ENCODE measurements at places on chromosomes 5 and 9.

GRCh38 chr5:170861917-170862766 lies at the start of gene RANBP17:
Gene RANBP17 (plus strand): TSS chr5:170862018.
- H3K4me1 ChIP-seq, result peaks cover 25% of the 10 kb centered on the region
- peak within 1 kb of the TSS; percentile 78 for H3K4me3 ChIP-seq
- DNase-seq, result peak; percentile 84
- no peaks in the 10 kb centered on the region for H3K36me3 ChIP-seq
- peak within 1 kb of the TSS; percentile 61 for H3K27ac ChIP-seq

DNA sequence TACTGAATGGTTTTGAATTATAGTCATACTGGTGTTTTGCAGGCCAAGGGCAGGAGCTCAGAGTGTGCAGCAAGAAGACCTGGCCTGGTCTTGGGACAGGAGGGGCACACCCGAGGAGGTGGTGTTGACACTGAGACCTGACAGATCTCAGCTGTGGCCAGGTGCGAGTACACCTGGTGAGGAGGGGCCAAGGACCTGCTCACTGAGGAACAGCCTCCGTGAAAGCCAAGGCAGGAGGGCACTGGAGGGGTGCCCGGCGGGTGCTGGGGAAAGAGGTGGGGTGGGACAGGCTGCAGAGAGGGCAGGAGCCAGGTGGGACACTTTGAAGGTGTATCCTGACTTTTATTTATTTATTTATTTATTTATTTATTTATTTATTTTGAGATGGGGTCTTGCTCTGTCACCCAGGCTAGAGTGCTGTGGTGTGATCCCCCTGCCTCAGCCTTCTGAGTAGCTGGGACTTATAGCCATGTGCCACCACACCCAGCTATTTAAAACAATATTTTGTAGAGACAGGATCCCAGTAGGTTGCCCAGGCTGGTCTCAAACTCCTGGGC lies 23.3 kb upstream of the LAMC3 start:
- no peak for DNase-seq
- no peaks in the 10 kb centered on the region for H3K4me1 ChIP-seq
- H3K36me3 ChIP-seq, result no peaks in the 10 kb centered on the region
- no peak overlapping the region for H3K4me3 ChIP-seq

DNA sequence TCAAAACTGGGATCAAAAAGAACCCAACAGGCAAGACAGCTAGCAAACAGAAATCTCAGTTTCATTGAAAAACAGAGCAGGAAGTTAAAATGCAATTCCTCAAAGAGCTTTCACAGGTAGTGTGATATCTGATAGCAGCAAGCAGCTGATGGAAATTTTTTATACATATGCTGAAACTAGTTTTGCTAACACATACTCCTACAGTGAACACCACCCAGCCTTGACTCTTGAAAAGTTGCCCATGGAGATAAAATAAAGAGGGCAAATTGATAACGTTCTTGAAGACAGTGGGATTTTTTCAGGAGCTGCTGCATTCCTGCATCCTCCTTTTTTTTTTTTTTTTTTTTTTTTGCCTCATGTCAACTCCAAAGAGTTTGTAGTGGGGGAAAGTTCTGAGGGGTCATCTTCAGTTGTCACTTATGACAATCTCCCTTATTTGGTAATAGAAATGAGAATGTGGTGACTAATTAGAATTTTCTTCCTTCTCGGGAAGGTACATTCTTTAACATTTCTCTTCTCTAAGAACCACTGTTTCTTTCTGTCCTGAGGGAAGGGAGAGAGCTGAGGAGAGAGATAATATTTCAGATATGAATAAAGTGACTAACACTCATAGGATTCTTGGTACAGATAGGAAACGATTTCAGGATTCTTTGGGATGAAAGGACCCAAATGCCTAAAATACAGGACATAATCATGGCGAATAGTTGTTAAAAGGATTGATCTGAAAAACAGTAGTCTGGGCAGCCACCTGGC lies 24.6 kb downstream of the SH3RF2 start:
- no peaks in the 10 kb centered on the region for H3K27me3 ChIP-seq
- no peak overlapping the region for H3K4me3 ChIP-seq
- H3K36me3 ChIP-seq, result 0 out of 2 replicates have a peak, but pooled peaks cover 1% of the 10 kb centered on the region
- peak overlapping the region; percentile 46 for H3K27ac ChIP-seq

- no peak overlapping the region for H3K27ac ChIP-seq
- no peak overlapping the region for H3K4me3 ChIP-seq
- DNase-seq, result no peak
- no peaks in the 10 kb centered on the region for H3K27me3 ChIP-seq
- no peaks in the 10 kb centered on the region for H3K4me1 ChIP-seq
These were observed 66.3 kb upstream of the IL33 start for GRCh38 chr9:6149315-6149714.

DNA sequence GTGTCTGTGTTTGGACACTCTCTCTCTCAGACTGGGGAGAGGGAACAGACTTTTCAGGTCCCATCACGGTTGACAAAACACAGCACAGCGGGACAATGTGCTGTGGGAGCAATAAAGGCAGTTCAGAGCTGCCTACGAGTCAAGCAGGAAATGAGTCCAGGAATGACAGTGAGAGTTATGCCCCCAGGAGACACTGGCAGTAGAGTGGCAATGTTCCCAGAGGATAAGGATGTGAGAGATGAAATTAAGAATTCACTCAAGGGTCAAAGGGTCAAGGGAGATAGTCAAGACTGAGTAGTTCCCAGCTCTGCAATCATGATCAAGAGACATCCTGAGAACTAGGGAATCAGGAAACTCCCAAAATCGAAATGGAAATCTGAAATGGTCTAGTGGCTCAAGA lies 156.1 kb downstream of the LURAP1L start:
- H3K27ac ChIP-seq, result no peak overlapping the region
- no peaks in the 10 kb centered on the region for H3K36me3 ChIP-seq
- DNase-seq, result no peak
- no peaks in the 10 kb centered on the region for H3K4me1 ChIP-seq
- H3K4me3 ChIP-seq, result no peak overlapping the region

DNA sequence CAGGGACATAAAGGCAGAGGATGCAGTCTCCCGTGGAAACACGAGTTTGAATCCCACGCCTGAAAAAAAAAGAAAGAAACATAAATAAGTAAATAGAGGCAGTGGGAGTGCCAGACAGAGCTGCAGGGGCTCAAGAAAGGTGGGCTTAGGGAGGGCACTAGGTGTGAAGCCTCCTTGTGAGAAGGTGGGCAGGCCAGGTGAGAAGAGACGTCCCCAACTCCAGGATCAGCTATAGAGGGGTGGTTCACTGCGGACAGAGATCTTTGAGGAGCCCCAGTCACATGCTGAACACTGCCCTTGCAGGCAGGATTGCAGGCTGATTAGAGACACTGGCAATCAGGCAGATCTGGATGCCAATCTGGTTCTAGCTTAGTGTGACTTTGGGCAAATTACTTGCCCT lies 172.1 kb downstream of the RGS3 start:
- H3K4me3 ChIP-seq, result no peak overlapping the region
- H3K27ac ChIP-seq, result no peak overlapping the region
- no peaks in the 10 kb centered on the region for H3K36me3 ChIP-seq
- H3K4me1 ChIP-seq, result peaks cover 11% of the 10 kb centered on the region

- H3K27ac ChIP-seq, result no peak overlapping the region
- H3K4me3 ChIP-seq, result no peak overlapping the region
- H3K36me3 ChIP-seq, result no peaks in the 10 kb centered on the region
- DNase-seq, result no peak
These were observed 22.4 kb upstream of the DIRAS2 start for GRCh38 chr9:90665072-90665471.

DNA sequence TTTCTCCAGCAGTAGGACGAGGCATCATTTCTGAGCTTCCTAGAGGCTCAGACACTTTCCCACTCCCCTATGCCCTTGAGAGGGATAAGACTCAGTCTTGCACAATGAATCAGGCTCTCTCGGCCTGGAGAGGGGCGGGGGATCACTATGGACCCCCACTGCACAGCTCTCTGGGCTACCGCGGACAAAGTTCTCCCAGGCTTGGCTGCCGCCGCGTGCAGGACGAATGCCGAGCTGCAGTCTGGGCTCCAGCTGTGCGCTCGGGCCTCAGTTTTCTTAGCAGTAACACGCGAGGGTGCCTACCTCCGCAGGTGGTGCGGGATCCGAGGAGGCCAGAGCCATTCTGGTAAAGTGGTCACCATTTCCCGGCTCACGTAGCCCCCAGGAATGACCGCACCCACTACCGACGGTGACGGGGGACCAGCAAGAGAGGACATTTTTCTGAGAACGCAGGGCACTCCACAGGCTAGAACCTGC lies 3.4 kb upstream of the MYORG start:
- H3K36me3 ChIP-seq, result no peaks in the 10 kb centered on the region
- no peaks in the 10 kb centered on the region for H3K27me3 ChIP-seq
- H3K4me1 ChIP-seq, result peaks cover 19% of the 10 kb centered on the region
- H3K4me3 ChIP-seq, result no peak overlapping the region
- no peak overlapping the region for H3K27ac ChIP-seq

- H3K27me3 ChIP-seq, result no peaks in the 10 kb centered on the region
- no peak within 1 kb of the TSS for H3K27ac ChIP-seq
- no peak within 1 kb of the TSS for H3K4me3 ChIP-seq
- peaks cover 2% of the 10 kb centered on the region for H3K4me1 ChIP-seq
These were observed at the start of gene PTGS1 for GRCh38 chr9:122370869-122371755. Gene PTGS1 (plus strand): TSS chr9:122371024. CDS start chr9:122371085, 61 bp downstream.

GRCh38 chr9:87340391-87340790 lies 157.3 kb upstream of the DAPK1 start:
- H3K36me3 ChIP-seq, result no peaks in the 10 kb centered on the region
- H3K4me3 ChIP-seq, result no peak overlapping the region
- DNase-seq, result no peak
- no peak overlapping the region for H3K27ac ChIP-seq
- H3K27me3 ChIP-seq, result no peaks in the 10 kb centered on the region

DNA sequence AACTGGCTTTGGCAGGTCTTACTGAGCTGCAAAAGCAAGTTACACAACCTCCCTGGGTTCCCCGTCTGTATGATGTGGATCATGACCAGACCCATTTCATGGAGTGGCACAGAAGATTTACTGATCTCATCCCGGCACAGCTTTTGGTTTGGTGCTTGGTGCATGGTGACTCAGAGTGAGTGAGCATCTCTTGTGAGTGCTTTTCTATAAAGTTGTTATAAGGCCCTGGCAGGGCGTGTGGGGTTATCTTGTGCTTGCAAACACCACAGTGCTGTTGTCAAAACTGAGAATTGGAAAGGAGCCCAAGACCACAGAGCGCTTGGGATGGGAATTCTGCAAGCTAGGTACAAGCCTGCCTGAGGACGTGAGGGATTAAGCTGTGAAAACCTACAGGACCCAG lies 425.2 kb downstream of the GADD45G start:
- no peak for DNase-seq
- no peaks in the 10 kb centered on the region for H3K4me1 ChIP-seq
- H3K4me3 ChIP-seq, result no peak overlapping the region
- H3K27me3 ChIP-seq, result no peaks in the 10 kb centered on the region
- H3K27ac ChIP-seq, result no peak overlapping the region

DNA sequence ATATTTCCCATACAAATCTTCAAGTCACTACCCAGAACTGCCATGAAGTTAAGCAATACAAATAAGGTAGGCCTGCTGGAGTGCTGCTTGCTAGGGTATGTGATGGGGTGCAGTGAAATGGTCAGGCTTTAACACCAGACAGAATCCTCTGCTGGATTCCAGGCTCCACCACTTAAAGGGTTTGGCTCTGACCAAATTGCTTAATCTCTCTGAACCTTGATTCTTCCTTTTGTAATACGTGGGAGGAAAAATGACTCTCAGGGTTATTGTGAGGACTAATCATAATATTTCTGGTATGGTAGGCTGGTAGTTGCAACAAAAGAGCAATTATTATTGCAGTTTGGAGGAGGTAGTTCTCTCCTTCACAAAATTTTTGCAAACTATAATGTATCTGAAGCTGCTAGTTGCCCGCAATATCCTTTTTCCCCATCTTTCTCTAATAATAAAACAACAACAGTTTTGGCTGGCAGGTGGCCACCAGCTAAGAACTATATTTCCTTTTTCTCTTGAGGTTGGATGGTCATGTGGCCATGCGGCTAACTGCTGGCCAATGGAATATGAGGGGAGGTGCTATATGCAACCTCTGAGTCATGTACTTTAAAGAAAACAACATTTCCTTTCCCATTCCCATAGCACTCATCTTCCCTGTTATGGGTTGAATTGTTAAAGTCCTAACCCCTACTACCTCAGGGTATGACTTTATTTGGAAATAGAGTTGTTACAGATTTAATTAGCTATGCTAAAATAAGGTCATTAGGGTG lies 44.1 kb downstream of the CCL28 start:
- DNase-seq, result no peak
- peak overlapping the region; percentile 77 for H3K27ac ChIP-seq
- no peaks in the 10 kb centered on the region for H3K27me3 ChIP-seq
- H3K36me3 ChIP-seq, result no peaks in the 10 kb centered on the region

DNA sequence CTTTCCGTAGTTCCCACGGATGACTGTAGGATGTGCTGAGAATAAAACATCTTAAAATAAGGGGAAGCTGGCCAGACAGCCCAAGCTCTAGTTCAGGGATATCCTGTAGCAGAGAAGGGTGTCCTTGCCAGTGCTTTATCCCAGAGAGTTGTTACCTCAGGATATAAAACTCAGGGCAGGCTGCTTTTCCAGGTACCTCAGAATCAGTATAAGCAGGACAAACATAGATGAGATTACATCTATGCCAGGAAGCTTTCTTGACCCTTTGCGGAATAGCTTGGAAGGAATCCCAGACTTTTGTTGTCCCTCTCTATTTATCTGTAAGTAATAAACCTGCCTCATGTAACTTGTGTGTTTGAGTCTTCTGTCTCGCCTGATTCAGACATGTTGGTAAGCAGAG lies 565.7 kb downstream of the PRDM9 start:
- no peaks in the 10 kb centered on the region for H3K4me1 ChIP-seq
- H3K4me3 ChIP-seq, result no peak overlapping the region
- H3K27me3 ChIP-seq, result no peaks in the 10 kb centered on the region
- H3K27ac ChIP-seq, result no peak overlapping the region

DNA sequence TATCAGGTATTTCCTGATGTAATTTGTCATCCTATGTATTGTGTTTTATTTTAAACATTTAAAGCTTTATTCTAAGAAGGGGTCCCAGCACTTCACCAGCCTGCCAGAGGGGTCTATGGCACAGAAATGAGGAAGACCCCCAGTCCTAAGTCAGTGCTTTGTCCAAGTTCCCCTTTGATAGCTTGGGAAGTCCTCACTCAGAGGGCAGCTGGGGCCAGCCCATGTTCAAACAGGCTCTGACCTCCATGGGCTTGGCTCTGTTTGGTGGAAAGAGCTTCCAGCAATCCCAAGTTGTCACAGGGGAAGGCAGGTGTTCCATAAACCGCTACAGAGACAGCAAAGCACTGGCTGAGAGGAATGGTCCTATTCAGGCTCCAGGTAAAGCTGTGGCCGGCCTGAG lies 26.6 kb upstream of the AKNA start:
- DNase-seq, result no peak
- no peaks in the 10 kb centered on the region for H3K4me1 ChIP-seq
- no peaks in the 10 kb centered on the region for H3K27me3 ChIP-seq
- H3K36me3 ChIP-seq, result no peaks in the 10 kb centered on the region
- no peak overlapping the region for H3K4me3 ChIP-seq
- H3K27ac ChIP-seq, result no peak overlapping the region

GRCh38 chr5:6729386-6730310 lies 16.4 kb downstream of the TENT4A start:
- no peaks in the 10 kb centered on the region for H3K27me3 ChIP-seq
- H3K4me3 ChIP-seq, result no peak overlapping the region
- DNase-seq, result no peak
- no peaks in the 10 kb centered on the region for H3K36me3 ChIP-seq
- peaks cover 29% of the 10 kb centered on the region for H3K4me1 ChIP-seq
